ENCODE measurements at places on chromosomes 12 and 14.

DNA sequence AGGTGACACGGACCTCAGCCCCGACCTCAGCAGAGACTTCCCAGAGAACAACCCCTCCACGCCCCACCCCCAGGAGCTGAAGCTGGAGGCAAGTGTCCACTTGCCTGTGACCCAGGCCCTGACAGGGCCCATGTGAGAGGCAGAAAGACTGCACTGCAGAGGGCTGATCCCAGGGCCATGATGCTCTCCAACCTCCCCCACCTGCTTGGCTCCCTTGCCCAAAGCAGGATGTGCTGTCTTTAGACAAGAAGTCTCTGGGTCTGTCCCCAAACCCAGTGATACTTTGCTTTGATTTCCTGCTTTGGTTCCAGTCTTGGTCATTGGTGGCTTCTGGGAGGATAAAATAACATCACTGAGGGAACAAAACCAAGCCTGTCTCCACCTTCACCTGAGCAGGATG, 59.4 kb downstream of the BCL11B start:
- no peak for DNase-seq

DNA sequence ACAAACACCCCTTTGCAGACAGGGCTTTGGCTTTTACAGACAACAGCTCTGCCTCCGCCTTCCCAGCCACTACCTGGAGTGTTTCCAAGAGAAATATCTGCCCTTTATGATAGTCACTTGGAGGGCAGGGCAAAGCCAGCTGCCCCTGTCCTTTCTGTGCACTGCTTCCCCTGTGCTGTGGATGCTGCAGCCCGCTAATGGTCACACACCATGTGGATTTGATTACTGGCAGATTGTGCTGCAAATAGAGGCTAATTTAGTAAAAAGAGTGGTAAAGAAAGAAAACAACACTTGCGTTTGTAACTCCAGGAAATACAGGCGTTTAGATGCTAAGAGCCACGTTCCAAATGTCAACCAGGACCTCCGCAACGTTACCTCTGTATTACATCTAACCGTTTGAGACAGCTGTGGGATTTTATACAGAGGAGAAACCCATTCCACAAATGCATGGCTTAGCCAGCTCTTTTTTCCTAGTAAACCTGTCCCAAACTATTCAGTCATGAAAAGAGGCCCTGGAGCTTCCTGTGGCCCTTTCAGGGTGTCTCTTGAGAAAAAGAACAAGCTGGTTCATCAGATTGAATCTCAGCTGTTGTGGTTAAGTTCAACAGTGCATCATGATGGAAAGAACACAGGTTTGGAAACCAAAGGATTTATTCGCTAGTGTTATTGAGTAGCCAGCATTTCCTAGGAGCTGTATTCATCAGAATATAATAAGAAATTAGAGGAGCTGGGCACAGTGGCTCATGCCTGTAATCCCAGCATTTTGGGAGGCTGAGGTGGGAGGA, 30.1 kb upstream of the PWP1 start:
- no peak for DNase-seq

DNA sequence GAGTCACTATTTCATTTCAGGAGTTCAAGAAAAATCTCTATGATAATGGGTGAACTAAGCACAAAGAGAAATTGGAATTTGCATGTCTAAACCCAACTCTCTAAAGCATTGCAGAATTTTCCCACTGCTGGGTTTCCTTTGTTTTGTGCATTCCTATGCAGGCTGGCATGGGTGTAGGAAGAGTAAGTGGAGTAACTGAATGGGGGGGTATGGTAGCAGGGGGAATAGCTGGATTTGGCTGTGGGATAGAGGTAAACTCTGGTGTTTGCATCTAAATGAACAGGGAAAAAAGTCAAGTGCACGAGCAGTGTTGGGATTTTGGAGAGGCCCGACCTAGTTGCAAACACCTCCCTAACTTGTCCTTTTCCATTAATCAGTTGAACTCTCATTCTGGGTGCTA, 159.1 kb downstream of the ANO4 start:
- no peak for DNase-seq

- no peak for DNase-seq
Observed at GRCh38 chr14:67491741-67492507, 3.4 kb upstream of the TMEM229B start.
